PC-3 (cell line): ENCODE measurements at places on chromosomes 1 and 21. TPM values are rescaled to one million over a fixed set of nuclear protein-coding genes. Genes with fewer than 3 reads are reported as not detected.

GRCh38 chr1:14602136-14602535 lies 3.7 kb downstream of the KAZN start:
- DNase-seq = no peak

DNA sequence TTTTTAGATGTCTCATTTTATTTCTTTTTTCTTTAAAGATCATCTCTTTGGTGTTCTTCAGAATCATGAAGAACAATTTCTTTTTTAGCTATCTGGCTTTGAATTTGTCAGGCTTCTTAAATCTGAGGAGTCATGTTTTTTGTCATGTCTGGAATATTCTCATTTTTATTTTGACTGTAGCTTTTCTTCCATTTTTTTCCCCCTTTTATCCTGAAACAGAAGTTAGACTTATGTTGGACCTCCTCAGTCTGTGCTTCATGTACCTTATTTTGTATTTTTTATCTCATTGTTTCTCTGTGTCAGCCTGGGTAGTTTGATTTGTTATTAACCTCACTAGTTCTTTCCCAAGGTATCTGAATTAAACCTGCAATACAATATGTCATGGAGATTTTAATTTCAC lies 319.2 kb upstream of the ADGRL4 start:
- DNase-seq = no peak

DNA sequence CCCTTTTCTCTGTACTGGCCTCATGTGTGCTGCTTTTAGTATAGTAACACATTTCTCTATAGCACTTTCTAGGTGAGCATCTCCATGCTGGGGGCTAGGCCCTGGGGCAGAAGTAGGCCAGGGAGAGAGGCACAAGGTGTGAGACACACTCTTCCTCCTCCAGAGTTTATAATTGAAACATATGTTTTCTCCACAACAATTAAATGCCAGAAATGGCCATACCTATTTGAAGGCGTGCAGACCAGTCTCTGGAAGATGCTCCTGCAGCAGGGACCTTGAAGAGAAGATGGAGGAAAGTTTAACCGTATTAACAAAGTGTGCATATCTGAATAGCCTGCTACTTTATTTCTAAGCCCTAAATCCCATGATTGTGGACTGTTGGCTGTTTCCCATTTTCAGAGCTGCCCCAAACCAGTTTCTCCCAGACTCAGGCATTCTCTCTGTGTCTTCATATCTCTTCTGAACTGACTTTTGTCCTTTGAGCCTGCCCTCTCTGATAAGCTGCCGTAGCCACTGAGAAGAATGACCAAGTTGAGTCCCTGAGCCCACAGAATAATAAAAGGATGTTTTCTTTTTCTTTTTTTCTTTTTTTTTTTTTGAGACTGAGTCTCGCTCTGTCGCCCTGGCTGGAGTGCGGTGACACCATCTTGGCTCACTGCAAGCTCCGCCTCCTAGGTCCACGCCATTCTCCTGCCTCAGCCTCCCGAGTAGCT lies 81.3 kb downstream of the LRRC8D start:
- no peak for DNase-seq

DNA sequence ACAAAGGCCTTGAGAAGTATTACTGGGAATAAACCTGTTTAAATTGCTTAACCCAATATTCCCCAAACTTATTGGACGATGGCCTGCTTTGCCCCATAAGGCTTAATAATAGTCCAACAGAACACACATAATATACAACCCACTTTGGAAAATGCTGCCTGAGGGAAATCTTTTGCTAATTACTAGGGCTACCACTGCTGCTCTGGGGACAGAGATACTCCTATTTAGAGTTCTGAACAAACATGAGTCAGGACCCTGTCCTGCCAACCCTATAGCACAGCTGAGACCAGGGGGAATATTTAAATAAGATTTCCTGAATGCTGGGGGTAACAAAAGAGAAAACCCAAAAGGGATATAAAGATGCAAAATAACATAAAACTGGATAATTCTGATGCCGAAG lies 139.1 kb downstream of the BRINP2 start:
- DNase-seq = peak; percentile 28

The CATSPERE gene
- not detected in 2 replicates for total RNA-seq
